ENCODE measurements at places on chromosomes 11 and 22.

DNA sequence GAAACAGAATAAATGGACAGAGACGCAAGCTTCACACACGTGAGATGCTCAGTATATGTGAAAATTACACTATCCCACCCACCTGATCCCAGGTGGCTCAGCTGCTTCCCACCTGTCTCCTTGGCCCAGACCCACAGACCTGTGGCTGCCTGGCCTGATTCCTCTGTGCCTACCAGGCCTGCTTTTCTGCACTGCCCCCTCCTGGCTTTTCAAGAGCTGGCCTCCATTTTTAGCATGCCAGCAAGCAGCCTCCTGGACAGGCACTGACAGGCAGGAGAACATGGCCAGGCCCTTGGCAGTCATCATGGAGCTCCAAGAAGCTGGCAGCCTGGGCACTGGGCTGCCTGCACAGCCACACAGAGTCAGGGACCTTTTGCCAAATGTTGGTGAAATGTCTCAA is 79.5 kb upstream of the HMGXB4 start:
- DNase-seq, result no peak

- DNase-seq, result no peak
Measured at GRCh38 chr11:122091835-122092234, 24.2 kb downstream of the BLID start.

- no peak for DNase-seq
Measured at GRCh38 chr11:117068303-117068860, 29.8 kb downstream of the SIK3 start.

- no peak for DNase-seq
Measured at GRCh38 chr11:86978756-86979608, 23.8 kb upstream of the FZD4 start.

DNA sequence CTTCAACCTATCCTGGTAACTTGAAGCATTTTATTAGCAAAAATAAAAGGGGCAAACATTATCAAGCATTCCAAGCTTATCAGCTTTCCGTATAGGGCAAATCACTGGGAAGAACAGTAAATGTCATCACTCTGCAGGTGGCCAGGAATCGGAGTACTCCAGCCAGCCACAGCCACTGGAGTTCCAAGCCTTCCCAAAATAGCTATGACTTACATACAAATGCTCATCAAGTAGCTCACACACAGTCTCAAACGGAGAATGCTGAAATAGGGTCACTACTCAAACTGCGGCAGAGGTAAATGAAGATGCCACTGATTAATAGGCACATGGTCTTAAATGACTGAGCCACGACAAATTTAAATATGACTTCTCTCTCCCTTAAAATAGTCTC is 2.1 kb downstream of the USP28 start:
- no peak for DNase-seq

DNA sequence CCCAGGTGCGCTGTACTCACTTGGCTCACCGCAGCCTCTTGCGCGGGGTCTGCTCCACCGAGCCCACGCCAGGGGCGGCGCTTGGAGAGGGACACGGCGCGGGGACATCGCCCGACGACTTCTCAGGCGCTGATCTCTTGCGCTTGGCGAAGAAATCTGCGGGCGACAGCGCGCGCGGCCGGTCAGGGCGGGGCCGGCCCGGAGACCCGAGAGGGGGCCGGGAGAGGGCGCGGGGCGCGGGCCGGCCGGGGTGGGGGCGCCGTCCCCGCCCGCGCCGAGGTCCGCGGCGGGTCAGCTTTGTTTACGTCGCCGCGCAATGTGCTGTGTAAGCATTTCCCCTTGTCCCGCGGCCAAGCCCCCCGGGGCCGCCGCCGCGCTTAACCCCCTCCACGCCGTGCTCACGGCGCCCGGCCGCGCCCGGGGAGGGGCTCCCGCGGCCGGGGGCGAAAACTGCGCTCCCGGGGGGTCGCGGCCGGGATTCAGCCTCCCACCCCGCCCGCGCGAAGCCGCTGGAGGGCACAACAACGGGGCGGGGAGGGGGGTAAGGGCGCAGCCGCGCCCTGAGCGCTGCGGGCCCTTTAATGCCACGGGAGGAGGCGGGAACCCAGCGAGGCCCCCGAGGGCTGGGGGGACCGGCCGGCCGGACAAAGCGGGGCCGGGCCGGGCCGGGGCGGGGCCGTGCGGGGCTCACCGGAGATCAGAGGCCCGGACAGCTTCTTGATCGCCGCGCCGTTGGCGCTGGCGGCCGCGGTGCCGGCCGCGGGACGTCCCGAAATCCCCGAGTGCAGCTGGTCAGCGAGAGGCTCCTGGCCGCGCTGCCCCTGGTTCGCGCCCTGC is 1.4 kb downstream of the CDKN1C start:
- DNase-seq, result no peak

GRCh38 chr11:82722231-82722630 is 11.4 kb downstream of the FAM181B start:
- DNase-seq, result no peak

DNA sequence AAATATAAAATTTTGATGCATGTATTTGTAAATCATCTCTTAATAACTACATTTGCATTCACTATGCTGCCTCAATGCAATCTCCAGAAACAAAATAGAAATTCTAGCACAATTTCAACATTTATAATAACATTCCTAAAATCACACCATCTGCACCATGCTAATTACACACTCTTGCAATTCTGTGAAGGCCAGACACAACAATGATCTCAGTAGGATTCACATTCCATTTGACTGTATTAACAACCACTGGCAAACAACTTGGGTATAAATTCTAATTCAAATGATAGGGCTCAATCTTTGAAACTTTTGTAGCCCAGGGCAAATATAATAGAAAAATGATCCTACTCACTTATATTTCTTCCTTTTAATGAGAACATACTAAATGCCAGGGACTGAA is 25.9 kb downstream of the RAB6A start:
- no peak for DNase-seq

DNA sequence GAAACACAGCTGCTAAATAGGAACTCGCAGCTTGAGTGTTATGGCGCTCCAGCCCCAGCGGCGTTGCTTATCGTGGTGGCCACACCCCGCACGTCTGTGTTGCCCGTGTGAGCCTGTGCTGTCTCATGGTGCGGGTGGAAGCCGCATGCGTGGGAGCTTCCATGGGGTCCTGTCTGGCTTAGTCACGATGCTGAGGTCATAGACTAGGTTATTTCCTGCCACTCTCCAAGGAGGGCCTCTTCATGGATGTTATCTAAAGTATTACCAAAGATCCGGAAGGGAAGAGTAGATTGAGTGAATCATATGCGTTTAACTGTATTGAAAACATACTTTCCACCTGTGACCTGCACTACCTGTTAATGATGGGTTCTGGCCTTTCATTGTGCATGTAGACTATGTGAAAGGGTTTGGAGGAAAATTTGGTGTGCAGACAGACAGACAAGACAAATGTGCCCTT is 21.7 kb downstream of the CTTN start:
- DNase-seq, result no peak

GRCh38 chr22:44354288-44354687 is 41.5 kb upstream of the SHISAL1 start:
- no peak for DNase-seq

GRCh38 chr11:1597331-1597993 is 632 bp downstream of the KRTAP5-2 start:
- no peak for DNase-seq

DNA sequence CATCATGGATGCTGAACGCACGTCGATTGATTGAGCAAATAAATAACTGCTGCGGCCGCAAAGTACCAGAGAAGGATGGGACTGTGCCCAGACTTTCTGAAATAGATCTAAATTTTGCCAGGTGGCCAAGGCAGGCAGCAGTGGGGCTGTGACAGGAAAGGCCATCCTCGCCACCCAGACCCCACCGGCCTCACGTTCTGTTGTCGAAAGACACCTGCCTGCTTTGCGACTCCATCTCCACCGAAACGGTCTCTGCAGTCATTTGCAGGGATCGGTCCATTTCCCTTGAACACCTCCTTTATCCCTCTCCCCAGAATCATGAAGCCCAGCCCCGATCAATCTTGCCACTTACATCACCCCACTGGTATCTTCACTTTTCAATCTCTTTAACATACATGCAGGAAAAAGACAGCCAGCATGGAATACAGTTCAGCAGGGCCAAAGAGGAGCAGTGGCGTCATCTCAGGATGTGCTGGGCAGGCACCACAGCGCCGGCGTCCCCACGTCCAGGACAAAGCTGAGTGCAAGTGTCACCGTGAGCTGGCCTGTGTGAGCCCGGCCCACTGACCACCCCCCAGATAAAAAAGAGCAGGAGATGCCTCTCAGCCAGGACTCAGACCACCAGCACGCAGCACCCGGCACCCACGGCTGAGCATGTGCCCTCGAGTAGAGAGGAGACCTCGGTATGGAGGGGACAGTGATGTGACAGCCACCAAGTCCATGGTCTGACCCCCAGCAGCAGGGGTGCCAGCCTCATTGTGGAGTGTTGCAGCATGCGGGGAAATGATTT is 610.3 kb downstream of the TBC1D22A start:
- DNase-seq, result no peak

DNA sequence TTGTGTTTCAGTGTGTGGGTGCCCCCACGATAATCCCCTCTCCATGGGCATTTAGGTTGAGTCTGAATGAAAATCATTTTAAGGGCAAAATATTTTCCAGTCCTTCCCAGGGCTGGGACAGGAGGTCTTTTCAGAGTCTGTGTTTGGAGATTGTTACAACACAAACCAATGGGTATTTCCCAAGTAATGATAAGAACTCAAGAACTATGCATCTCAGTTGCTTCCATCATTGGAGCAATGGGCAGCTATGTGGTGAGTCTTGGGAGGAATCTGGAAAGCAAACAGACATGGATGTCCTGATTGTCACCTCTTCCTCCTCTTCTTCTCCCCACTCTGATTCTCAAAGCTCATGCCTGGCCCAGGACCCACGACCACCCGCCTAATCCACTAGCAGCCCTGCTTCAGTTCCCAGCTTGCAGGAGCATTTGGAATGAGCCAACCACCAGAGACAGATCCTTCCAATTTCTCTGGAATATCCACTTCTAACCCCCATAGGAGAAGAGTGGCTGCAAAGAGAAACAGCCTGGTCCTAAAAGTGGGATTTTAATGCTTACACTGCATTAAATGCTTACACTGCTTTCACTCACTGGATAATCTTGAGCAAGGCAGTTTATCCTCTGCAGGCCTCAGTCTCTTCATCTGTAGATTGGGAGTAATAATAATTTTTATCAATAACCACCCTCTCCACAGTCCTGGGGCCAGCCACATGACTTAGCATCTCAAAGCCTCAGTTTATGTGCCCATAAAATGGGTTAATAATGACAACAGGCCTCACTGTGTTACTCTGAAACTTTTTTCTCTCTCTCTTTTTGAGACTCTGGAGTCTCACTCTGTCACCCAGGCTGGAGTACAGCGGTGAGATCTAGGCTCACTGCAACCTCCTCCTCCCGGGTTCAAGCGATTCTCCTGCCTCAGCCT is 404.3 kb downstream of the MN1 start:
- DNase-seq, result no peak

DNA sequence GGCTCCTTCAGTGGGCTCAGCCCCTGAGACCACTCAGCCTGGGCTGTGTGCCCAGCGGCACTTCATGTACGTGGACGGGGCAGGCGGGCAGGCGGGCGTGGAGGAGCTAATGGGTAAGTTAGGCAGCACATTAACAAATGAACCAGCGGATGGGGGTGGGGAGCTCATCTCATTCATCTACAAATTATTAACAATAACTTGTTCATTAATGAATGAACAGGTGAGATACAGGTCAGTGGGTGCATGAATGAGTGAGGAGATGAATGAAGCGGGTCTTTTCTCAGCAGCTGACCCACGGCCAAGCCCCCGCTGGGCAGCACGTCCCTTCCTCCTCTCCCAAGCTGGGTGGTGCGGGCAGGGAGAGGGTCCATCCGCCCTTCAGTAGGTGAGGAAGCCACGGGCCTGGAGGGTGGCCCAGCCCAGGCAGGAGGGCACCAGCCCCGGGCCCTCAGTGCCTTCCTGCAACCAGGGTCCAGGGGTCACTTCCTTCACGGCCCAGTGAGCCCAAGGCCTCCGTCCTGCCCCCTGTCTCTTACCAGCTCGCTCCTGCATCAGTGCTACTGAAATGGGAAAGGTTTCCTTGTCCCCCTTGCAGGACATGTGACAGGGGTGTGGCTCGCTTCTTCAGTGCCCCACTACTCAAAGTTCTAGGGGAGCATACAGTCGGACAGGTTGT is 60.5 kb upstream of the KCNQ1OT1 start:
- no peak for DNase-seq

DNA sequence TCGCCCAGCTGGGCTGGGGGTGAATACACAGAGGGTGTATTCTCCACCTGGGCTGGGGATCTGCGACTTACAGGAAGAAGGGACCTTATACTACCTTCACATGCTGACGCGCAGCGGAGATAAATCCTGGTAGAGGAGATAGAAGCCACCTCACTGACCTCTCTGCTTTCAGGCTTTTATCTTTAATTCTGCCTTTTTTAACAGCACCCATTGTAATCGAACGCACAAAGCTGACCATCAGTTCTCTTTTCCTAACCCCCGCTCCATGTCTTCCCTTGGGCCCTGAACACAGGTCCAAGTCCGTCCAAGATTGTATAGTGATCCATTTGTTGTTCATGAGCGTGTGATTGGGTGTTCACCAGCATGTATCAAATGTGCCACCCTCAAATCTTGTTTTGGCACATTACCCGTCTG is 664 bp upstream of the LAMTOR1 start:
- no peak for DNase-seq

DNA sequence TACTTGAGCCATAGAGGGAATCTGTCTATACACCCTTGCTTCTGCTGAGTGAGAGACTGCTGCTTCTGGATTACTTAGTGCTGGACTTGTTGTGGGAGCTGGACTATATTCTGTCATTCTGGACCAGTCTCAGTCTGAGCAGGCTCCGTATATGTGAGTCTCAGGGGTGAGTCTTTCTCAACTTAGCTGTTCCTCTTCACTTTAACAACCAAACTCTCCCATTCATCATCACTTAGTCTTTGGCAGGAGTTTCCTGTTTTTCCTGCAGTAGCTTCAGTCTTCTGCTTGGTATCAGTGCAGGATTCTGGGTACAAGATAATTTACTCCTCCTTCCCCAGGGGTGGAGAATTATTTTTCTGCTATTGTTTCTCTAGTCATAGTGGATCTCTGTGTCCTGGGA is 779.5 kb downstream of the METTL15 start:
- no peak for DNase-seq

- DNase-seq, result no peak
Measured at GRCh38 chr22:27971926-27972325, 52.9 kb upstream of the PITPNB start.

DNA sequence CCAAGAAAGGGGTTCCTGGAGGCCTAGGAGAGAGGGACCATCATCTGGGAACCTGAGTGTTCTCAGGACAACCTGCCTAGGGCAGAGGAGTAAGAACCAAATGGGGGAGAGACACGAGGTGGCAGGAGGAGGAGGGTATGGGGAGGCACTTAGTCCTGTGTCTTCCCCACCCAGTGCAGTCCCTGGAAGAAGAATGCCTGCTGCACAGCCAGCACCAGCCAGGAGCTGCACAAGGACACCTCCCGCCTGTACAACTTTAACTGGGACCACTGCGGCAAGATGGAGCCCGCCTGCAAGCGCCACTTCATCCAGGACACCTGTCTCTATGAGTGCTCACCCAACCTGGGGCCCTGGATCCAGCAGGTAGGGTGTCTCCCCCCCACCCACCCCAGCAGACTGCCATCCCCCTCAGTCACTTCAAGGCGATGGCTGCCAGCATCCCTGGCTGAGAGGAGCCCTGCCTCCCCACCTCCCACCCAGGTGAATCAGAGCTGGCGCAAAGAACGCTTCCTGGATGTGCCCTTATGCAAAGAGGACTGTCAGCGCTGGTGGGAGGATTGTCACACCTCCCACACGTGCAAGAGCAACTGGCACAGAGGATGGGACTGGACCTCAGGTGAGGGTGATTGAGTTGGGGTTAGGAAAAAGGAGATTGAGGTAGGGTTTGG is 3.7 kb upstream of the INPPL1 start:
- DNase-seq, result no peak

- DNase-seq, result no peak
Measured at GRCh38 chr11:7603031-7603781, 70.1 kb downstream of the CYB5R2 start.

Measured in activated gamma-delta T cell treated with anti-CD3 and anti-CD28 coated beads, Interleukin-2, amount 50 U/mL, for 16 hours (primary cell).